ENCODE measurements at places on chromosomes 3 and 15. TPM values are rescaled to one million over a fixed set of nuclear protein-coding genes. Genes with fewer than 3 reads are reported as not detected.

The ADAMTSL3 gene
- under 0.01 TPM for total RNA-seq

The REC114 gene
- not detected for total RNA-seq

The MCTP2 gene
- 8.6 TPM for total RNA-seq

The NOX5 gene
- total RNA-seq: not detected

The TGM5 gene
- not detected for total RNA-seq

The CDHR4 gene
- not detected for total RNA-seq

The CHST13 gene
- not detected for total RNA-seq

The LEKR1 gene
- total RNA-seq: 0.56 TPM

The HRH1 gene
- 13.1 TPM for total RNA-seq

The LIPC gene
- not detected for total RNA-seq

The ERC2 gene
- 0.18 TPM for total RNA-seq

The MOBP gene
- total RNA-seq: not detected

The ATP13A5 gene
- total RNA-seq: not detected

The PLIN1 gene
- under 0.01 TPM for total RNA-seq

The LINGO1 gene
- total RNA-seq: not detected

The PRR20G gene
- total RNA-seq: not detected

The FHIT gene
- total RNA-seq: not detected

The PTH1R gene
- 0.18 TPM for total RNA-seq

The CYP1A2 gene
- total RNA-seq: not detected

The FBXO40 gene
- total RNA-seq: not detected

The SLC15A2 gene
- 0.18 TPM for total RNA-seq

The SMCO1 gene
- not detected for total RNA-seq

The ARGFX gene
- total RNA-seq: not detected

The ATP8B4 gene
- total RNA-seq: 0.54 TPM

The GRIP2 gene
- total RNA-seq: under 0.01 TPM

Data from IMR-90 (cell line).